SK-N-DZ (cell line): ENCODE measurements at places on chromosomes 3 and 15.
A peak's percentile ranks its signal among the peaks of the same experiment; 100 is the strongest.

- no peak for DNase-seq
Measured at GRCh38 chr3:124007186-124007585, 15.3 kb upstream of the ROPN1 start.

DNA sequence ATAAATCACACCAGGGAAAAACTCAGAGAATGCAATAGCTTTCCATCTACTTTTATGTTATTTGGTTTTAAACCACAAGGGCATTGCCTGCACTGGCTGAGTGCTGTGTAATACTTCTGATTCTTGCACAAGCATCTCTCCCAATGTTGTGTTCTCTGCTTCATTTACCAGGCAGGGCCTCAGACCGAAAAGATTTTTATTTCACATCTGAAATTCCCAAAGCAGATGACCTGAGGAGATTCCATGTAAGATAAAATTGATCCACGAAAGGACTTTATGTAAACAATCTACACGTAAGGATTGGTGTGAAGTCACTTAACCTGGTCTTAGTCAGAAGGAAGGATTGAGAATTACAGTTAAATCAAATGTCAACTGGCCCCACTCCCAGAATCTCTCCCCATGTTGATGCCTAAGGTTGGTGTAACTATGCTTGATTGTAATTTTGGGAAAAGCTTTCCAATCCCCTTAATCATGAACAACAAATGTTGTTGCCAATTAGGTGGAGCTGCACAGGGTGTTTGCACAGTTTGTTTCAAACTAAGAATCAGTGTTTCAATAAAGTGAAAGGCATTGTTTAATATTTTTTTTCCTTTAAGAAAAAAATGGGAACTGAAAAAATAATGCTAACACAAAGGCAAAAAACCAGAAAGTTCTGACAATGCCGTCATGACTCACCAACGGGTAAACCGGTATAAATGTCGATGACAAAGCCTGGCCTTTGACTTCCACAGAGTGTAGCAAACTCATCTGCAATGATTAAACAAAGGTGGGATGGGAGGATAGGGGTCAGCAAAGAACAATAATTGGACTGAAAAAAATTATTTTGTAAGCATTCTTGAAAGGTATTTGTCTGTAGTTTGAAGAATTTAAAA, 128.6 kb downstream of the DUT start:
- DNase-seq: no peak

- DNase-seq: peak; percentile 70
Measured at GRCh38 chr3:116188231-116188785, 257.0 kb downstream of the LSAMP start.

DNA sequence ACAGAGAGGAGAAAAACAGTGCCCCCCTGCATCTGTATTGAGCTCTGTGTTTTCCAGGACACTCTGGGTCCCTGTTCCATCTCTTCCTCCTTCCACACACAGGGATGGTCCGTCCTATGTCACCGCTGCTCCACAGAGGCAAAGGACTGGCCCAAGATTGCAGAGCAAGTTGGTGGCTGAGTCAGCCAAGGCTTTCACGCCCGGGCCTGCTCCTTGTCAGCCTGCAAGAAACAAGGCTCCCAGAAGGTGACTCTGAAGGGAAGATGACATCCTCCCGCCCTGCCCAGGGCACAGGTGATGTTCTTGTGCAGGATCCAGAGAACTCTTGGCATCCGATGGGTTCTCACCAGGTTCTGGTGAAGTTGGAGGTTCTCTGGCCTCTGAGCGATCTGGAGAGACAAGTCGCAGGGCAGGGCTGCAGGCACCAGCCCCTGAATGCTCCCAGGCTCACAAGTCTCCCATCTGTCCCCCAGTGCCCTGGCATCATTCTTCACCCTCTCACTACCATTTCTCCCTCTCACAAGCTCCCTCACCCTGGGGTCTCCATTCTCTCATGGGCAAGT, 138.6 kb downstream of the MEGF11 start:
- no peak for DNase-seq

GRCh38 chr15:64776402-64776786, 1.0 kb upstream of the RBPMS2 start:
- DNase-seq: no peak

- no peak for DNase-seq
Measured at GRCh38 chr15:71048913-71049675, 66.2 kb upstream of the THSD4 start.

DNA sequence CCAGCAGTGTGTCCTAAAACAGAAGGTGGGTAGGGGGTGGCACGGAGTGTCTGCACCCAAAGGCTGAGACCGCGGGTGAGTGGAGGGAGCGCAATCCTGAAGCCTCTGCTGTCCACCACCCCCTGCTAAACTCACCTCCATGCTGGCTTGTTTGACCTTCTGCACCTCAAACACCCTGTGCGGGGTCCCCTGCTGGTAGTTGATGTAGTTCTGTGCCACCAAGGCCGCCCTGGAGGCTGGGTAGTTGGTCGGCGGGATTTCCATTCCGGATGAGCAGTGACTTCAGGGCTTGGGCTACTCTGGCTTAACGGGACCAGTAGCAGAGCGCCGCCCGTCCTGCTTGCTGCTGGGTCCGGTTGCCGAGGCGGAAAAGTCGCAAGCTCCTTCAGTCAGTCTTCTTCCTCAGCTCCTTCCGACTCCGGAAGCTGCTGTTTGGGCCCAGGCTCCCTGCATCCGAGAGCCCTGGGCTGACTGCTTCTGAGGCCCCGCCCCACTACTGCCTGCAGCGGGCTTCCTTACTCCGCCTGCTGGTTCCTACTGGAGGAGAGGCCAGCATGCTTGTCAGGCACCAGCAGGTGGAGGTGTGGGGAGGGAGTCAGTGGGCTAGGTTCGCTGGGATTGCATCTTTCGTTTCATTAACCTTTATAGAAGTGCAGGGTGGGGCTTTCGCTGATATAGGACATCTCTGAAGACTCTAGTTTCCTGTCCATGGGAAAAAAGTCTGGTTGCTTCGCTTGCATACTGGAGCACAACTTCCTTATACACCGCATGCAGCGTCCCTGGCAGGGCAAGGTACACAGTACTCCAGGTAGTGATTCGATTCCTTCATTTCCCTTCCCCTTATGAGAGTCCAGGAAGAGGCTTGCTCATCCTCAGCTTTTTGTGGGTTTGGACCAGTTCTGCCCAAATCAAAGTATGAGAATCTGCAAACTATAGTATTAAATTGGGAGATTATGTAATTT, at the start of gene LXN:
TSS of gene LXN (minus strand) at position 434 of the 962 bp plus-strand sequence. CDS start at position 264, 170 bp downstream.
- no peak for DNase-seq

GRCh38 chr15:25508369-25509002, 69.7 kb upstream of the UBE3A start:
- DNase-seq: peak; percentile 24

- no peak for DNase-seq
Measured at GRCh38 chr3:19232566-19232965, 84.3 kb downstream of the KCNH8 start.
